GM19239 (cell line): ENCODE measurements at places on chromosomes 2 and 18.

- DNase-seq, result no peak
Measured at GRCh38 chr2:240512666-240513535, 44.9 kb downstream of the ANKMY1 start.

GRCh38 chr2:176139661-176140512, 10.4 kb downstream of the HOXD8 start:
- no peak for DNase-seq

GRCh38 chr2:105383432-105384166, 15.3 kb downstream of the FHL2 start:
- DNase-seq, result no peak

GRCh38 chr2:215707608-215708007, 271.7 kb upstream of the FN1 start:
- no peak for DNase-seq

- DNase-seq, result no peak
Measured at GRCh38 chr2:125405816-125406215, 1250.1 kb upstream of the GYPC start.

DNA sequence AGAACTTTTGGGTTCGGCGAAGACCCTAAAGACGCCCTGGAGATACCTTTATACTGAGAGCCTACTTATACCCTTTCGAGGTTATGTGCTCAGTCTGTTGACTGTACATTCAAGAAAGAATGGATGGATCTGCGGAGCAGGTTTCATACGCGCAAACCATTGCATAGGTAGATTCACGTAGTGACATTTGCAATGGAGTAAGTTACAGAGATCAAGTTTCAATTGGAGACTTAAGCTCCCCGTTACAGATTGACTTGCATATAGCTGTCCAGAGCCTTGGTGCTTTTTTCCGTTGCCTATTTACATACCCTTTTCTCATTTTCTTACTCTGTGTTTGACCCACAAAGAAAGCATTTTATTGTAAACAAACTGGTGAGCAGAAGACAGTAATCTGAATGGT, 923 bp downstream of the PSMD1 start:
- no peak for DNase-seq

DNA sequence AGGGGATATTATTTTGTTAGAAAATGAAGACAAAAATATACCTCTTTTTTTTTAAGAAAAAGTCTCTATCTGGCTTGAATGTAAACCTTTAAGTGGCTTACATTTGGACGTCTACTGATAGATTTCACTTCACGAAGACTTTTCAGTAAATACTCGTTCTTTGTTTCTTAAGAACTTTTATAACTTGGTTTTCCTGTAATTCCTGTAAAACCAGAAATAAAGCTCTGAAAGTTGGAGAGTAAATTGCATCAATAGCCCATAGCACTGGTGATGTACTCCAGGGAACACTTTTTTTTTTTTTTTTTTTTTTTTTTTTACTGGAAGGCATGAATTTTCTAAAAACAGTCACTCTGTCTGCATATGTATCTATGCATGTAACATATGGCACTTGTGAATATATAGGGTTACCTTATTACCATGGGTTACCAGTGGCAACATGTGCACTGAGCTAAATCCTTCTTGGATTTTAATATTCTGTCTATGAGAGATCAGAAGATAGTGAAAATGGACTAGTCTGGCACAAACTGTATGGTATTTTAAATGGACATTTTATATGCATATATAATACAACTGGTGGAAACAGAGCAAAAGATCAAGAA, 309.2 kb upstream of the TCF4 start:
- no peak for DNase-seq

DNA sequence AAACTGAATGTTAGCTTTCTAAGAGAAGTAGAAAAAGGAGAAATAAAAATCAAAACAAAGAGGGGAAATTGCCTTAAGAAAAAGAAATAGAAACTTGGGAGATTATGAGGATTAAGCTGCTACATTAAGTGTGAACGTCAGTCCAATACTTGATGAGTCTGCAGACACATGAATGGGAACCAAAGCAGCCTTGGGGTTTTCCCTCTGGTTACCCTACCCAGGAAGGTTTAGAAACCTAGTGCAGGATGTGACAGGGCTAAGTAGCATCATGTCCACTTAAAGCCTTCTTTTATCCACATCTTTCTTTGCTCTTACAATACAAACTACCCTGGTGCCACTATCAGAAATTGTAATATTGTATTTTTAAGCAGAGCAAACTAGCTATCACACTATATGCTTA, 22.3 kb downstream of the SLC35F5 start:
- DNase-seq, result no peak

DNA sequence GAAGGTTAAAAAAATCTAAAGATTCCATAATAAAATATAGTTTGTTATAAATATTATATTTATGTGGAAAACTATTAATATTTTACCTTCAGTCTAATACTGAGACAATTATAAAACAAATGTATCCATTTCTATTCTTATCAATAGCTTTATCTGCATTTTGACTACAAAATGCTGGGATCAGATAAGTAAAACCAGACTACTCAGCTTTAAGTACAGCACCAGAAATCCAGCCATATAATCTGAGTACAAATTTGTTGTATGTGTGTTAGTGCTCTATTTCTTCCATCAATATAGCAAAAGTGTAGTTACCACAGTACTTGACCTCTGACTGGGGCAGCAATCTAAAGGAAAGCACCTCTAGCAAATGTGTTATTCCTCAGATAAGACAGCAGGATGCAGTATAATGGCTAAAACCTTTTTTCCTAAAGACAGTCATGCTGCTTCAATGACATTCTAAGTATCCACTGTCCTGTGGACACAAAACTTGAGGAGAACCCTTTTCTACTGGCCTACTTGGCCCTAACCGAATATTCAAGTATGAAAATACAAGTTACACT, 68.1 kb downstream of the OLA1 start:
- no peak for DNase-seq

GRCh38 chr2:25957743-25958142, 24.6 kb downstream of the KIF3C start:
- no peak for DNase-seq

DNA sequence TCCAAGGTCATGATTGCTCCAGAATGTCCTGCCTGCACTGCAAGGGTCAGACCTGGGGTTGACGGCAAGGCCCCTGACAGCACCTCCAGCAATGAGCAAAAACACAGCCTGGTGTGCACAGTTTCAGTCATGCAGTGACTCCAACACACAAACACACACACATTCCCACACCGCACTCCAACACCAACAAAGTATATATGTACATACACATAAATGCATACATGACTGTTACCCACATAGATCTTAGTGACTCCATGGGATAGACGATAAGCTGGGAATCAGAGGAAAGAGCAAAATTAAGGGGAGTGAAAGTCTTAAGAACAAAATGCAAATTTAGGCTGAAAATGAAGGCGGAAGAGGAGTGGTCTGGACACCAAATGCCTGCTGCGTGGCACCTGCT, 112.7 kb upstream of the TEKT4 start:
- no peak for DNase-seq

- peak; percentile 12 for DNase-seq
Measured at GRCh38 chr18:33231474-33232317, 208.8 kb downstream of the CCDC178 start.
